ENCODE measurements at places on chromosomes 7 and 10.

- no peak for DNase-seq
Measured at GRCh38 chr7:25392588-25393338, 164.5 kb upstream of the NPVF start.

DNA sequence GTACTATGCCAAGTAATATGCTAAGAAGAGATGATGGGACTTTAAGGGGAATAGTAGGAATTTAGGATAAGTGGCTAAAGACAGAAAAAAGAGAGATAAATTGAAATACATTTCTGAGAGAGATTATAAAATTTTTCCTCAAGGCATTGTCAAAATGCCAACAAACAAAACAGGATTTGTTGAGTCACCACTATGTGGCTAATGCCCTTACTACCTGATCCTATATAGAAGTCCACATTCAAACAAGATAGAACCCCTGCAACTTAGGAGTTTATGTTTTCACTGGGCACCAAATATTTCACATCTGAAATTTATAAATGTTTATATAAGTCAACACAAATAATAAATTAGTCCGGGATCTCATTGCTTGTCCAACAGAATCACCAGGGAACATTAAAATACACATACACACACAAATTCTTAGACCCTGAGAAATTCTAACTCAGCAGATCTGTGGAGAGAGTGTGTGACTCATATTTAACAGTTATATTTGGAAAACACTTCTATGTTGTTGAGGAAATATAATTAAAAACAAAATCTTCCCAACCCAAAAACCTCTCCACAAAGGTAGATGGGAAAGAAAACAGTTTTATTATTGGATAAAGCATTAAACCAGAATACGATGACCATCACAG is 154.3 kb downstream of the PPP1R3A start:
- no peak for DNase-seq

- DNase-seq: no peak
Measured at GRCh38 chr10:100653238-100653956, 92.0 kb upstream of the PAX2 start.

DNA sequence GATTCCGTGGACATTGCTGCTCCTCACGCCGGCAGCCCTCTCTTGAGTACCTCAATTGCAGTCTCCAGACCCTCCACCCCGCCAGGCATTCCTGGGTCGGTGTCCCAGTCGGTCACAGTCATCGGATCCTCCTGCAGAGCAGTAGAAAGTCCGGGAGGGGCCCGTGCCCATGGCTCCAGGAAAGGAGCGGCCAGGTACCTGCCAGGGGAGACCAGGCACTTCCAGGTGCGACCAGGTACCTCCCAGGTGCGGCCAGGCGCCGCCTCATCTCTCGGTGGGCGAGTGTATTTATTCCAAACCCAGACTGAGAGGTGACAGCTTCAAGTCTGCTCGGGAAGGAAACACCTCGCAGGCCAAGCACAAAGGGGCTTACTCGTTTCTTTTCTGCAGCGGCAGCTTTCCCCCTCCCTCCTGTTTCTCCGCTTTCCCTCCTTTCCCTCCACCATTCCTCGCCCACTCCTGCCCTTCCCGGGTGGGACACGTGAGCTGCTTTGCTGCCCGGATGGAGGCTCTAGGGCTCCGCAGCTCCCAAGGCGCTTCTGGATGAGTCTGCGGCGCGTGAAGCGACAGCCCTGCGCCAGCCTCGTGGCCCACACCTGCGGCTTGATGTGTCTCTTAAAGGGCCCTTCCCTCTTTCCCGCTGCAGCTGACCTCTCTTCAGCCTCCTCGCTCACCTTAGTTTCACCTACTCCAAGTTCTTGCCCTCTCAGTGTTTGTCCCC is 39.4 kb upstream of the AGK start:
- DNase-seq: peak; percentile 35
